ENCODE measurements at places on chromosomes 2 and 18.

DNA sequence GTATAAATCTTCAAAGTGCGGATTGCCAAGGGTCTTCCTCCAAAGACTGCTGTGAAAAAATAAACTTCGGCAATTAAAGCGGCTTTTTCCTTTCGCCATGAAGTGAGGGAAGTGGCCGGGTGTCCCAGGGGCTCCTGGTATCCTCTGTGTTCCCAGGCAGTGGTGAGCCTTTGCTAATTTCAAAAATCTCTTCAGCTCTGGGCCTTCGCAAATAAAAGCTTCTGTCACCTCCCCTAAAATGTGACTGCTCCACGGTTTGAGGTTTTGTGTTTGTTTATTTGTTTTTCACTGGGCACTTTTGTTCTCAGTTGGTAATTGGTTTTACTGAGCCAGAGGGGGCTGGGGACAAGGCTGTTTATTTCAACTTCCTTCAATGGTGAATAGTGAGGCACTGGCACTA lies 270.1 kb upstream of the POU3F3 start:
- no peak for DNase-seq

DNA sequence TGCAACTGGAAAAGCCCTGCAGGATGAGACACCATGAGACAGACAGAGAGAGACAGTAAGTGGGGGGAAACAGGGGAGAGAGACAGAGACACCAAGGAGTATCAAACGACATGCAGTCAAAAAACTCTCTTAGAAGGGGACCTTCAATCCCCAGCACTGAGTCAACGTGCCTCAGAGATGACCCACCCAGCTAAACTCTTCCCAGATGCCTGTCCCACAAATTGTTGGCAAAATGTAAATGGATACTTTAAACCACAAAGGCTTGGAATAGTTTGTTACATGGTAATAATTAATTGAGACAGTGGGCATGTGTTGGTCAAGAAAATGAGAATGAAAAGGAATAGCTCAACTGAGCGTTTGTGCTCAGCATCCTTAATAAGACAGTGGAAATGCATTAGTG lies 98.3 kb downstream of the GRB14 start:
- no peak for DNase-seq

- DNase-seq = no peak
These were observed 507.9 kb upstream of the CDH2 start for GRCh38 chr18:28684746-28685355.

GRCh38 chr2:17578466-17578928 lies 38.0 kb downstream of the VSNL1 start:
- DNase-seq = no peak

GRCh38 chr2:180203972-180204371 lies 196.9 kb upstream of the CWC22 start:
- no peak for DNase-seq

DNA sequence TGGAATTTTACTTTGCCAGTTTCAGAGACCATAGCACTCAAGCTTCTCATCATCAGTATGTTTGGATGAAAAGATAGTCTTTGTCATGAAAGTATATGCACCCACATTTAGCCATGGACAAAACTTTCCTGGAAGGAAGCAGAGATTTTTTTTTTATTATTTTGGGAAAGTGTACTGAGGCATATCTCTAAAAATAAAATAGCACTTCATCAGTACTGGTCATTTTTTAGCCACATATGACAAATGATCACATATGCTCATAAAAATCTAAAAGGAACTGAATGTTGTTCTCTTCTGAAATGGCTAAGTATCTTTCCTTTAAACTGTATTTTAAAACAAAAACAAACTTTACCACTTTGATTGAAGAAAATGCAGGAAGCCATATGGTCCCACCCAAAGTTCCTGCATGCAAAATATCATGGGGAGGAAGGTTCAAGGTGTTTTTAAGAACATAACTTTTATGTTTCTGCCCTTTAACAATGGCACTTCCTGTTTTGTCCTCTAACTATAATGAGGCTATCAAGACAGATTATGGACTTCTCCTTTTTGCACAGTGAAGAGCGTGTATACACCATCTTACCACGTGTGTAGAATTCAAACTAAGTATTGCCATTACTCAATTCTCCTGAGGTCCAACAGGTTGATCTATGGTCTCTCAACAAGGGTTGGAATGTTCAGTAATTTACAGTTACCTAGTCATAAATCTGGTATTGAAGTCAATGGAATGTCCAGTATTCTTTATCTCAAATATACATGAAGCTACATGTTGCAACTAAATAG lies 77.1 kb upstream of the SLC39A10 start:
- DNase-seq = no peak

DNA sequence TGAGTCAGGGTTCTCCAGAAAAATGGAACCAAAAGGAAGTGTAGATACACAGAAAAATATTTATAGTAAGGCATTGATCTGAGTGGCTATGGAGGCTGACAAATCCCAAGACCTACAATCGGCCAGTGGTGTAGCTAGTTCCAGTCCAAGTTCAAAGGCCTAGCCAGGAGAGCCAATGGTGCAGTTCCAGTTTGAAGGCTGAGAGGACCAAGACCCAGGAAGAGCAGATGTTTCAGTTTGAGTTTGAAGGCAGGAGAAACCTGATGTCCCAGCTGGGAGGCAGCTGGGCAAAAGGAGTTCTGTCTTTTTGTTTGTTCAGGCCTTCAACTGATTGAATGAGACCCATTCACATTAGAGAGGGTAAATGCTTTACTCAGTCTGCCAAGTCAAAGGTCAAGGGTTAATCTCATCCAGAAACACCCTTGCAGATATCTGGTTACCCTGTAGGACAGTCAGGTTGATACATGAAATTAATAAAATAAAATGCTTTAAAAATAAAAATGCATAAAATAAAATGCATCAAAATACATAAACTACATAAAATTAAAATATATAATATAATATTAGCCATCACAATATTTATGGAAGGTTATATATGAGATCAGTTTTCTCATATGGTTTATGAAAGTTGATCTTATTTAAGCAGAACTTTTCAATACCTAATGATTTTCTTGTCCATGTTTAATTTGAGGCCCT lies 38.7 kb downstream of the KCNE4 start:
- DNase-seq = no peak

DNA sequence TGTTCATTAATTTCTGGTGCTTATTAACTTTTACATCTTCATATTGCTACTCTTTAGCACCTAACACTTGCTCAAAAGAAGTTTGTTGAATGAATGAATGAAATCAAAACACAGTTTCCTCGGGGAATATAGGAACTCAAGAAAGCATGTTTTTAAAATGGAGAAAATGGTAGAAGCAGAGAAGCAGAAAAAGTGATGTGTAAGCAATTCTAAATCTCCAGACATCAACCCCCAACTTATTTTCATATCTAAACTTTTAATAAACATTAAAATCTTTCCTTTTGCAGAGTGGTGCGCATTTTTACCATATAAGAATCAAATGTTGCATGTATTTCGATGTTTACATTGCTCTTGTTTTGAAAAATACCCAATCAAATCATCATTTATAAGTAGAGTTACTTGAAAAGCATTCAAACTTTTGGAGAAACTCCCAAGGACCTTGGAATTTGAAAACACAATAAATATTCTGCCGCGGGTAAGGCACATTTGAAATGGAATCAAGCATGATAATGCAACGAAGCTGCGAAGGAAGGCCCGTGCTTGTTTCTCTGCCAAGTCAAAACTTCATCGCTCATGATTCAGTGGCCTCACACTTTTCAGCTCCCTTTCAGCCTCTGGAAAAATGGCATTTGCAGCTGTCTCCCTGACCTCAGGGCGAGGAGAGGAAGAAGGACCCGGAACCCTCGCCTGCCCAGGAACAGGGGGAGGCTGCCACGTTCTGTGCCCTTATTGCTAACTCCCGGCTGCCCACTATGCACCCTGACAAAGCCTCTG lies 26.7 kb upstream of the SMIM21 start:
- no peak for DNase-seq

DNA sequence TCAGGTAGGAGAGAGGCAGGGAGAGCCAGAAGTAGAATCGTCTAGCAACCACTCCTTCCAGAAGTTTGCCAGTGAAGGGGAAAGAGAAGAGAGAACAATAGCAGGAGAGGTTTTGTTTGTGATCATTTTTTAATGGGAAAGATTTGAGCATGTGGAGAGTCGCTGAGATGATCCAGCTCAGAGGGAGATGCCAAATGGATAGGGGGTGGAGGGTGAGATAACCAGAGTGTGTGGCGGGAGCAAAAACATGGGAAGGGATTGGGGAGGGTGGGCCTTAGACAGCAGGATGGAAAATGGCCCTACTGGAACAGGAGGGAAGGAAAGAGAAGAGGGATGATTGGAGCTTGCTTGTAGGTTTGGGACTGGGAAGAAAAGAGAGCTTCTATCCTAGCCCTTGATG lies 269.8 kb downstream of the GLI2 start:
- no peak for DNase-seq

GRCh38 chr18:79952996-79953559 lies 1.6 kb upstream of the SLC66A2 start:
- no peak for DNase-seq

- DNase-seq = no peak
These were observed 23.7 kb upstream of the ROCK2 start for GRCh38 chr2:11368059-11368572.

DNA sequence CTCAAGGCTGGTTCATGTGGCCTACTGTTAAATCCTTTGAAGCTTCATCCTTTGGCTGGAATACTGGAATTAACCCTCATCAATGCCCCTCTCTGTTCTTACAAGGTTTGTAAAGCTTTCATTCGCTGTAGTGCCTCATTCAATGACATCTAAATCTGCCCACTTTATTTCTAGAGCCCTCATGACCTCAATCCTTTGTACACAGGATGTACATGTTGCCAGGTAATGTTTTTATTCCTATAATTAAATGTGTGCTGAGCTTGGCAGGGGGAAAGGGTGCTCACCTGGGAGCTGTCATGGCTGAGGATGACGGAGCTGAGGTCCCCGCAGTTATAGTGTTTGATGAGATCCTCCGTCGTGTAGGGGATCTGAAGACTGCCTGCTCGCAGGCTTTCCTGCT lies 39.3 kb downstream of the TRABD2A start:
- DNase-seq = no peak

Data from renal cortex interstitium (tissue), 15 donors.